ENCODE measurements at places on chromosomes 1 and 21. TPM values are rescaled to one million over a fixed set of nuclear protein-coding genes. Genes with fewer than 3 reads are reported as not detected.
A peak's percentile ranks its signal among the peaks of the same experiment; 100 is the strongest.

KNCN gene
- total RNA-seq = not detected

ATF6 gene
- 20.0 TPM for total RNA-seq

CYP4Z1 gene
- total RNA-seq = not detected

SPSB1 gene
- 1.6 TPM for total RNA-seq

KRTAP12-1 gene
- not detected for total RNA-seq

SEMA4A gene
- 10.2 TPM for total RNA-seq

SPRR1A gene
- not detected for total RNA-seq

NPHS2 gene
- not detected for total RNA-seq

- H3K4me1 ChIP-seq = no peaks in the 10 kb centered on the region
- no peak overlapping the region for H3K4me3 ChIP-seq
- no peaks in the 10 kb centered on the region for H3K36me3 ChIP-seq
- H3K27ac ChIP-seq = no peak overlapping the region
- peaks cover 6% of the 10 kb centered on the region for H3K27me3 ChIP-seq
These were observed 76.7 kb upstream of the TMPRSS2 start for GRCh38 chr21:41584603-41585176.

- no peak overlapping the region for H3K4me3 ChIP-seq
- H3K27ac ChIP-seq = no peak overlapping the region
- no peak for DNase-seq
- peaks cover 7% of the 10 kb centered on the region for H3K27me3 ChIP-seq
- H3K36me3 ChIP-seq = peaks cover 4% of the 10 kb centered on the region
- peaks cover 3% of the 10 kb centered on the region for H3K4me1 ChIP-seq
These were observed 73.3 kb upstream of the SOX13 start for GRCh38 chr1:203999618-204000017.

GRCh38 chr1:198520524-198521254, 19.8 kb downstream of the ATP6V1G3 start:
- H3K4me3 ChIP-seq = peak overlapping the region; percentile 68
- H3K27me3 ChIP-seq = no peaks in the 10 kb centered on the region
- no peak for DNase-seq
- peaks cover 51% of the 10 kb centered on the region for H3K4me1 ChIP-seq
- peaks cover 3% of the 10 kb centered on the region for H3K36me3 ChIP-seq
- H3K27ac ChIP-seq = peak overlapping the region; percentile 78

GRCh38 chr21:29194342-29194741, 63.9 kb downstream of the MAP3K7CL start:
- no peak overlapping the region for H3K27ac ChIP-seq
- H3K4me1 ChIP-seq = peaks cover 20% of the 10 kb centered on the region
- peaks cover 5% of the 10 kb centered on the region for H3K36me3 ChIP-seq
- no peaks in the 10 kb centered on the region for H3K27me3 ChIP-seq
- DNase-seq = no peak

- peaks cover 9% of the 10 kb centered on the region for H3K36me3 ChIP-seq
- H3K27me3 ChIP-seq = peaks cover 3% of the 10 kb centered on the region
- no peak overlapping the region for H3K4me3 ChIP-seq
- H3K27ac ChIP-seq = no peak overlapping the region
These were observed 60.2 kb downstream of the FASLG start for GRCh38 chr1:172719066-172719627.

- H3K27ac ChIP-seq = no peak overlapping the region
- H3K4me3 ChIP-seq = no peak overlapping the region
- peaks cover 3% of the 10 kb centered on the region for H3K4me1 ChIP-seq
- peaks cover 24% of the 10 kb centered on the region for H3K27me3 ChIP-seq
These were observed 3.9 kb downstream of the COL18A1 start for GRCh38 chr21:45408801-45409261.

GRCh38 chr1:17930635-17931034, 175.5 kb downstream of the ACTL8 start:
- no peaks in the 10 kb centered on the region for H3K36me3 ChIP-seq
- H3K4me1 ChIP-seq = no peaks in the 10 kb centered on the region
- no peak overlapping the region for H3K27ac ChIP-seq

GRCh38 chr21:34559089-34559631, 47.1 kb upstream of the KCNE1 start:
- no peak overlapping the region for H3K4me3 ChIP-seq
- H3K27ac ChIP-seq = no peak overlapping the region
- H3K4me1 ChIP-seq = no peaks in the 10 kb centered on the region
- H3K36me3 ChIP-seq = peaks cover 3% of the 10 kb centered on the region
- H3K27me3 ChIP-seq = no peaks in the 10 kb centered on the region

DNA sequence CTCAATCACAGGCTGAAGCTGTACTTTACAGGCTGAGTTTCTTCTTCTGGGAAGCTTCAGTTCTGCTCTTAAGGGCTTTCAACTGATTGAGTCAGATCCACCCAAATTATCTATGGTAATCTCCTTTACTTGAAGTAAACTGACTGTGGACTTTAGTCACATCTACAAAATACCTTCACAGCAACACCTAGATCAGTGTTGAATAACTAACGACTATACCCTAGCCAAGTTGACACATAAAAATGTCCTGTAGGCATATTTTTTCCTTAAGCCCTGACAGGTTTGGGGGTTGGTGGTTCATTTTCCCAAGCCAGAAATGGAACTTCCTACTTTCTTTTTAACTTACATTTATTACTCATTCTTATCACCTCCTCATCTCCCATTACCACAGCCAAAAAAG, 42.9 kb upstream of the PRKACB start:
- H3K36me3 ChIP-seq = peaks cover 5% of the 10 kb centered on the region
- no peak for DNase-seq
- no peak overlapping the region for H3K4me3 ChIP-seq
- no peak overlapping the region for H3K27ac ChIP-seq

GRCh38 chr1:162997499-162998285, 71.5 kb upstream of the RGS4 start:
- H3K27me3 ChIP-seq = peaks cover 2% of the 10 kb centered on the region
- no peak overlapping the region for H3K4me3 ChIP-seq
- no peaks in the 10 kb centered on the region for H3K36me3 ChIP-seq
- no peaks in the 10 kb centered on the region for H3K4me1 ChIP-seq

DNA sequence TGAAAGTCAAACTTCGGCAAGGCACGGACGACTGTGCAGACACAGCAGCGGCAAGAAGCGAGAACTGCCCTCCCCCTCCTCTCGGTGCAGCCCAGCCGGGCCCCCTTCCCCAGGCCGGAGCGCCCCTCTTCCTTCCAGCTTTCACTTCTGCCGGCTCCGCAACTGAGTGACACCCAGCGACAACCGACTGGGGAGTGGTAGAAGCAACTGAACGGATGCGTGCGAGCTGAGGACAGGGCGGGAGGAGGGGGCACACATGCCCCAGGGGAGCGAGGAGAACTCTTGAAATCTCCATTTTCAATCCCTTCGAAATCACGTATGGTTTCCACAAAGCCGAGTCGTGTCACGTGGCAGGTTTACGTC, 146.6 kb downstream of the PGBD5 start:
- peaks cover 30% of the 10 kb centered on the region for H3K4me1 ChIP-seq
- no peak overlapping the region for H3K4me3 ChIP-seq
- peak; percentile 19 for DNase-seq
- H3K27ac ChIP-seq = peak overlapping the region; percentile 30
- no peaks in the 10 kb centered on the region for H3K27me3 ChIP-seq
- H3K36me3 ChIP-seq = peaks cover 5% of the 10 kb centered on the region

DNA sequence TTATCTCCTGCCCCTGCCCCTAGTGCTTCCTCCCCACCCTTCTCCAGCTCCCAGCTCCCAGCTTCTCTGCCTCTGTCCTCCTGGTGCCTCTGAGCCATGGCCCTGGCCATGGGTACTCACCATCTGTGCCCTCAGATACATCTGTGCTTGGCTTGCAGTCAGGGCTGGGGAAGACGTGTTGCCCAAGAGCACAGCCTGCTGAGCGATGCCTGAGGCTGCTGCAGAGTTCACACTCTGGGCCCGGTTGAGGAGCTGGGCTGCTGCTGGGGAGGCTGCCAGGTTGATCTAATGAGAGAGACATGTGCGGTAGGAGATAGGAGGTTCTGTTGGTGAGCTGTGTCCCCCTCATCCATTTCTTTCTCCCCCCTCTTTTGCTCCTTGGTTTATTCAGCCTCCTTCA, 49.4 kb upstream of the A3GALT2 start:
- H3K4me3 ChIP-seq = no peak overlapping the region
- DNase-seq = no peak
- H3K27me3 ChIP-seq = peaks cover 3% of the 10 kb centered on the region
- H3K36me3 ChIP-seq = no peaks in the 10 kb centered on the region
- H3K4me1 ChIP-seq = peaks cover 4% of the 10 kb centered on the region
- no peak overlapping the region for H3K27ac ChIP-seq

DNA sequence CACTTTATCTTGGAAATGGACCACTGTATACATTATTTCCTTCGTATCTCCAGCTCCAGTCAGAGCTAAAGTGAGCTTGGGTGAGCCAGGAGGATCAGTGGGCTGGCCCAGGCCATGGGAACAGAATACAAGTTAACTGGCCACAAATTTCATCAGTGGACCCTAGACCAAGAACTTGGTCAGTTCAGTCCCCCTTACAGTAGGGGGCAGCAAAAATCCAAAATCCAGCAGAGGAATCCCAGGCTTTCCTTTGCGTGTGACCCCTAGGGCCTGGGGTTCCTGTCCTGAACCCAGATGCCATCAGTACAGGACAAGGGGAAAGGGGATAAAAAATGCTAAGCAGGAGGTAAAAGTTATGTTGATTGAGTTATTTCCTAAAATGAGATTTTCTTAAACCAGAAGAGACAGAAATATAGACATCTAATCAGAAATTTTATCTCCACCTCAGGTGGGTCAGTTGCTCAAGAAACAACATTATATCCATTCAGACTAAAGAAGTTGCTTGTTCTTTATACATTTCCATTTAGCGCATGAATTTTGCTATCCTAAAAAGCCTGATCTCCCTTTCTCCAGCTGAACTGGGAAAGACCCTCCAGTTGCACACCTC, 24.1 kb upstream of the LCE5A start:
- H3K27me3 ChIP-seq = peaks cover 6% of the 10 kb centered on the region
- H3K4me1 ChIP-seq = peaks cover 6% of the 10 kb centered on the region
- H3K27ac ChIP-seq = no peak overlapping the region
- DNase-seq = no peak
- H3K36me3 ChIP-seq = no peaks in the 10 kb centered on the region

- peaks cover 10% of the 10 kb centered on the region for H3K4me1 ChIP-seq
- H3K4me3 ChIP-seq = no peak overlapping the region
- H3K36me3 ChIP-seq = peaks cover 1% of the 10 kb centered on the region
These were observed 36.3 kb upstream of the SLC6A9 start for GRCh38 chr1:44067266-44068250.

DNA sequence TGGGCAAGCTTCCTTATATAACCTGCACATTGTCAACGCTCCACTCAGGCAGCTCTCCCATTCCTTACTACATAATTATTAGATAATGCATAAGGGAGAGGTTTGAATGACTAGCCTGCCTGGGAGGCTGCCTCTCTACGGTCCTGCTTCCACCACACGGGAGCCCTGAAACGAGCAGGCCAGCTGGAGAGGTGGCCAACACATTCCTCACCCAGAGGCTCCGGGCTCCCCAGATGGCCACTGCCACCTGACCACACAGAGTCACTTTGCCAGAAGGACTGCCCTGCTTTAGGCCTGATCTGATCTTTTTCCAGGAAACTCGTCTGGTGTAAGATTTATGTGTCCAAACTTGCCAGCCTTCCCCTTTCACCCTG, 27.9 kb downstream of the HIVEP3 start:
- H3K36me3 ChIP-seq = peaks cover 4% of the 10 kb centered on the region
- H3K27ac ChIP-seq = peak overlapping the region; percentile 97
- DNase-seq = no peak
- H3K27me3 ChIP-seq = no peaks in the 10 kb centered on the region
- H3K4me1 ChIP-seq = peaks cover 56% of the 10 kb centered on the region

GRCh38 chr1:24069817-24070216, 42.1 kb downstream of the MYOM3 start:
- peaks cover 2% of the 10 kb centered on the region for H3K27me3 ChIP-seq
- no peak overlapping the region for H3K4me3 ChIP-seq
- H3K27ac ChIP-seq = no peak overlapping the region
- no peak for DNase-seq

GRCh38 chr1:94988356-94988755, 61.4 kb upstream of the CNN3 start:
- no peak overlapping the region for H3K4me3 ChIP-seq
- no peak for DNase-seq
- H3K4me1 ChIP-seq = peaks cover 8% of the 10 kb centered on the region
- no peaks in the 10 kb centered on the region for H3K27me3 ChIP-seq
- H3K36me3 ChIP-seq = no peaks in the 10 kb centered on the region
- H3K27ac ChIP-seq = no peak overlapping the region

DNA sequence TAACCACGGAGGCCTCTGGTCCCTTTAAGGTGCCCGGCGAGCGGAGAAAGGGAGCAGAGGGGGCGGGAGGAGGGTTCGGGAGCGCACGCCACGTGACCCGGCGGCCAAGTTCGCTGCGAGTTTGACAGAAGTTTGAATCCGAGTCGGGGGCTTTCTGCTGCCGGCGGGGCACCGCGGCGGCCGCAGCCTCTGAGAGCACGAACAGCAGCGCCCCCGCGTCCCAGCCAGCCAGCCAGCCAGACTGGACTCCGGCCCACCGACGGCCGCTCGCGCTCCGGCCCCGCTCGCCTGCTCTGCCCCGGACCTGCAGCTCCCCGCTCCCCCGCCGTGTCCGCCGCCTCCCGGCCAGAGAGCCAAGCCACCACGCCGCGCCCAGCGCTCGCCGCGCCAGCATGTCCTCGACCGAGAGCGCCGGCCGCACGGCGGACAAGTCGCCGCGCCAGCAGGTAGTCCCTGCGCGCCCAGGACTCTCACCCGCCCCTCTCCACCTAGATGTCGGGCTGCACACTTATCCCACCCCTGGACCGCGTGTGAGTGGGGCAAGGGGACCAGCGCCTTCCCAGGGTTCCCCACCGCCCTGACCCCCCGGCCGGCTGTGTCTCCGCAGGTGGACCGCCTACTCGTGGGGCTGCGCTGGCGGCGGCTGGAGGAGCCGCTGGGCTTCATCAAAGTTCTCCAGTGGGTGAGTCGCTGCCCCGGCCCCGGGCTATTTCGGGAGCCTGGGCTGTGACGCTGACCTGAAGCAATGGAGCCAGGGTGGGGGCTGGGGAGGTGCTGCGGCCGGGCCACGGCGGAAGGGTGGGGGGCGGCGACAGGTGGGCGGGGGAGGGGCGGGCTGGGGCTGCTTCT, at the start of gene SYPL2:
TSS of gene SYPL2 (plus strand) at position 95 of the 849 bp plus-strand sequence. CDS start at position 393, 298 bp downstream.
- peaks cover 91% of the 10 kb centered on the region for H3K27me3 ChIP-seq
- no peaks in the 10 kb centered on the region for H3K36me3 ChIP-seq
- peak within 1 kb of the TSS; percentile 51 for H3K4me3 ChIP-seq
- H3K4me1 ChIP-seq = peaks cover 4% of the 10 kb centered on the region
- no peak within 1 kb of the TSS for H3K27ac ChIP-seq

DNA sequence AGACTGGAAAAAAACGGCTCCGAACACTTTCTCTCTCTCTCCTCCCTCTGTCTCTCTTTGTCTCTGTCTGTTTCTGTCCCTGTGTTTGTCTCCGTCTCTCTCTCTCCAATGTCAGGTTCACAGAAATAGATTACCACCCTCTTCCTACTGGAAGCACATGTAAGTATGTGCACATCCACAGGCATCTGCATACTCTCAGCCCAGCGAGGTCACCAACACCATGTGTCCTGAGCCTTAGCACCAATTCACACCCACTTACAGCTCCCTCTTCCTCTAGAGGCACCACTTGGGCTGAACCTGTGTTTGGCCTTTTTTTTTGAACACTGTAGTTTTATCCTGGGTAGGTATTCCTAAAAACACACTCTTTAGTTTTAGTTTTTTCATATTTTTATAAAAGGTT, 130.5 kb downstream of the ETS2 start:
- peaks cover 4% of the 10 kb centered on the region for H3K27me3 ChIP-seq
- no peak overlapping the region for H3K27ac ChIP-seq
- H3K36me3 ChIP-seq = no peaks in the 10 kb centered on the region

GRCh38 chr1:165114022-165114888, 242.3 kb downstream of the LMX1A start:
- no peak for DNase-seq
- no peaks in the 10 kb centered on the region for H3K4me1 ChIP-seq
- peaks cover 27% of the 10 kb centered on the region for H3K27me3 ChIP-seq
- no peak overlapping the region for H3K4me3 ChIP-seq

All from activated naive CD8-positive, alpha-beta T cell treated with anti-CD3 and anti-CD28 coated beads, Interleukin-2, amount 10 ng/mL, durations not matched to agents 7 days and 5 days (primary cell).